Uterine smooth muscle cell (primary cell): ENCODE measurements at places on chromosomes 13 and 19. TPM values are rescaled to one million over a fixed set of nuclear protein-coding genes. Genes with fewer than 3 reads are reported as not detected.

Gene KISS1R
- not detected in 2 replicates for total RNA-seq

Gene PNMA8A
- 4.3 and 13.0 TPM in 2 replicates for total RNA-seq

Gene ZC3H4
- total RNA-seq, result 14.8 and 17.6 TPM in 2 replicates

Gene UGGT2
- 67.3 and 72.1 TPM in 2 replicates for total RNA-seq

Gene OR10H1
- total RNA-seq, result not detected in 2 replicates

Gene KL
- total RNA-seq, result 0.11 and 0.12 TPM in 2 replicates

Gene CBARP
- total RNA-seq, result 3.8 and 4.6 TPM in 2 replicates

Gene CCDC169
- 4.5 and 4.9 TPM in 2 replicates for total RNA-seq

Gene CRB3
- total RNA-seq, result 0.12 TPM in 1 of 2 replicates, not detected in the other

Gene DACT3
- total RNA-seq, result 6.2 and 8.0 TPM in 2 replicates

Gene CD33
- 0.22 TPM in 1 of 2 replicates, not detected in the other for total RNA-seq

Gene NTN5
- not detected in 2 replicates for total RNA-seq
